ENCODE measurements at places on chromosomes 16 and 17.

- no peak for DNase-seq
These were observed 2.2 kb upstream of the NTN3 start for GRCh38 chr16:2468725-2469398.

DNA sequence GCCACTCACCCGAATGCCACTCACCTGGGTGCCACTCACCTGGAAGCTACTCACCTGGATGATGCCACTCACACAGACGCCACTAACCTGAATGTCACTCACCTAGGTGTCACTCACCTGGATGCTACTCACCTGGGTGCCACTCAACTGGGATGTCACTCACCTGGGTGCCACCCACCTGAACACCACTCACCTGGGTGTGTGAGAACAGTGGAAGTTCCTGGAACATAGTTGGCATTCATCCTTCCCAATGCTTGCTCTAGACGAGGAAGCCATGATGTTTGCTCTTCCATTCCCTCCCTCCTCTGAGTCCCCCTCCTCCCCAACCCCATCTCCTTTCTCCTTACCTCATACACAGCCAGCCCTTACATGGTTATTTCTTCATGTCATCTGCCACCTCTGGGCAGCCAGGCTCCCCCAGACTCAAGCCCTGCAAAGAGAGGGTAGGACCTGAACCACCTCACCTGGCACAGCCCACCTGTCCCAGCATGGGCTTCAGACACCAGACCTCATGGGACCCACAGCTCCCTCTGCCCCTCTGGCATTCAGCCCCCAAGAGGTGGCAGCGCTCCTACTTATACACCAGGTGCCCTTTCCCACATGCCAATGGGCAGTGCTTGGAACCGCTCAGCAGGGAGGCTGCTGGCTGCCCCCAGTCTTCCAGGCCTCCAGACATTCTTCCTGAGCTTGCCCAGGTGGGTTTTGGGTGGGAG lies 171.8 kb upstream of the FOXF1 start:
- DNase-seq: no peak

- no peak for DNase-seq
These were observed 359.1 kb upstream of the XYLT1 start for GRCh38 chr16:17829811-17830210.

DNA sequence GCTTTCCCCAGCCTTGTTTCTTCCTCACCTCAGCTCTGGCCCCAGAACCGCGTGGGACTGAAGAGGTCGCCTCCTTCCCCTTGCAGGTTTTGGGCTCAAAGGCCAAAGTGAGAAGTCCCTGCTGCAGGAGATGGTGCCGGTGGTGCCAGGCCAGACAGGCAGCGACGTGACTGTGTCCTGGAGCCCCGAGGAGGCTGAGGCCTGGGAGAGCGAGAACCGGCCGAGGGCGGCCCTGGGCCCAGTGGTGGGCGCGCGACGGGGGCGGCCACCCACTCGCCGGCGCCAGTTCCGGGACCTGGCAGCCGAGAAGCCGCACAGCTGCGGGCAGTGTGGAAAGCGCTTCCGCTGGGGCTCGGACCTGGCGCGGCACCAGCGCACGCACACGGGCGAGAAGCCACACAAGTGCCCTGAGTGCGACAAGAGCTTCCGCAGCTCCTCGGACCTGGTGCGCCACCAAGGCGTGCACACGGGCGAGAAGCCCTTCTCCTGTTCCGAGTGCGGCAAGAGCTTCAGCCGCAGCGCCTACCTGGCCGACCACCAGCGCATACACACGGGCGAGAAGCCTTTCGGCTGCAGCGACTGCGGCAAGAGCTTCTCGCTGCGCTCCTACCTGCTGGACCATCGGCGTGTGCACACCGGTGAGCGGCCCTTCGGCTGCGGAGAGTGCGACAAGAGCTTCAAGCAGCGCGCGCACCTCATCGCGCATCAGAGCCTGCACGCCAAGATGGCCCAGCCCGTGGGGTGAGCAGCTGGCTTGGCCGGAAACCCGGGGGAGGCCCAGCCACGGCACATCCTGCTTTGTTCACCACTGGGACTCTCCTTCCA lies 6.0 kb downstream of the ZNF213 start:
- DNase-seq: no peak

- DNase-seq: no peak
These were observed 3.9 kb upstream of the LUC7L3 start for GRCh38 chr17:50715471-50715870.

DNA sequence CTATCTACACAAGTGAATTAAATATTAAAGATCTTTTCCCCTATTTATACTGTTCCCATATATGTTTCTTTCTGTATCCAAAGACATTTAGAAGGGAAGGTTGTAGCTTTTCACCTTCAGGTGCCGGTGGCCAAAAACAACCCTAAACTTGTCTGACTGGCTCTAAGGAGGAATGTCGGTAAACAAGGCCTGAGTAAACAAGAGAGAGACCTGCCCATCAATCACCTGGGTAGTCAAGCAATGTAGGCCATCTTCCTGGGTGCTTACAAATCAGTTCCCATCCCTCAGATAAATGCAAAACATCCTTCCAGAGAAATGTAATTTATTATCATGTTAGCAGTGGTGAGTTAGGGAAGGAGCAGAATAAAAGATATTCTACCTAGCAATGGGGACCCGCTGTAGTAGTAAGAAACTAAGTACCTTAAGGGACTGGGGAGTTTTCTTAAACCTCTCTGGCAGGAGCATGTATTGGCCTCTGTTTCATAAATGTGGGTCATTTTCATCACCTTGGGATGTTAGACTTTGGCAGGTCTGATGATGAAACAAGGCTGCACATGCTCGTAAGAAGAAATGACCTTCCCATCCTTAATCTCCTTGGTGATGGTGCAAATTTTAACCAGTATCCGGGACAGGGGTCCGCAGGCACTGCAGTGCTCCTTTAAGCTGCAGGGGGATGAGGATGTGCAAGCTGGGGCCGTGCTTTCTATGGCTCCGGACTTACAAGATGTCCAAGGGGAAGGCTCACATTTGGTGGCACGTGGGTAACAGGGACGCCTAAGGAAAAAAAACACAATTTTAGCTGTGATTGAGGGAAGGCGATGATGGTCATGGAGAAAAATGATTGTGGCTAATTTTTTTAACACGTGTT lies 8.4 kb downstream of the KRT39 start:
- no peak for DNase-seq

DNA sequence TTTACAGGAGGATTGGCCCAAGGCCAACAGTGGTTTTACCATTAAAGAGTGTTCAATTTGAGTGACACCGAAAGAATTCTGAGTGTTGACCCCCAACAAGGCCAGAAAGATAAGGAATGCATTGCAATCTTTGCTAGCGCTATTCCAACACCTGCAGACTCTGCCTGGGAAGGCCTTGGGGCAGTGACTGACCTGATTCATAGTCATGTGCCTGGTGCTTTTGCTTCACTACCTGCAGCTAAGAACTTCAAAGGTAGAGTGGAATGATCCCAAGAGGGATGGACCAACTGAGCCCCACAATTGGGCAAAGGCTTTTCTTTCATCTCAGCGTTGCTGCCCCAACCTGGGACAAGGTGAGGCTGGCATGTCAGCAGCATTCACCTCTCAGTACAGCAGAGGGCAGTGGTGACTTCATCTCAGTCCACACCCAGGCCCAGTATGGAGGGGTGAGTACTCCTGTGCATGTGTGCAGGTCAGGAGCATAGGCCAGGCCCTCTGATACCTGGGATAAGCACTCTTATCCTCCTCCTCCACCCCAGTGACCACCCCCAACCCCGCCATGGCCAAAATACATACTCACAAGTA lies 149.6 kb upstream of the GNAO1 start:
- DNase-seq: peak; percentile 42

DNA sequence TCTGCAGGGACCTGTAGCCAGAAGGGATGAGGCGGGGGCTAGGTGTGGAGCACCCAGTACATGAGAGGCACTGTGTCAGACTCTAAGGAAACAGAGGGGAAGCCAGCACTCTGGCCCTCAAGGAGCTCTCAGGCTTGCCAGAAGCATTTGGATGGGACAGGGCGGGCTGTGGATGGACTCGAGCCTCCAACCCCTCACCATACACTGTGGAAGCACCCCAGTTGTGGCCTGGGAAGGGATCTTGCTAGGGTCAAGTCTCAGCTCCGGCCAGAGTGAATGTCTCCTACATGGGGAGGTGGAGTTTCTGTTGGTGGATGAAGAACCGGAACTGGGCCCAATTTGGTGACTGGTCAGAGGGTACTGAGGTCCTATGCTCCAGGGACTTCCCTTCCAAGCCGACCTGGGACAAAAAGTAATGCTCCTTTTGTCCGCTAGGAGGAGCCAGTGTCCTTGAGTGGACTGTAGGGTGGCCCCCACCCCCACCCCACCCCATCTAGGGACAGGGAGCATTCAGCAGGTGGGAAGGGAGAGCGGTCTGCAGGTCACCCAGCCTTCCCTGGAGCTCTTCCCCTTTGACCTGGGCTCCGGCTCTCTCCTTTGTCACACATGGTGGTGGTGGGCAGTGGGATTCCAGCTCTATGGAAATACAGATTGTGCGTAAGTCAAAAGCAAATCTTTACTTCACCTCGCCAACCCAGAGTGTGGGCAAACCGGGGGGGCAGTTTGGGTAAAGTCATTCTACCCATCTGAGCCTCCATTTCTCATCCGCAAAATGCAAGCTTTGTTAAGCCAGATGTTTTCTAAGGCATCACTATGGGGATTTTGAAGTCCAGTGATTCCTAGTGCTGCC lies 20.4 kb upstream of the PHB1 start:
- peak; percentile 64 for DNase-seq

DNA sequence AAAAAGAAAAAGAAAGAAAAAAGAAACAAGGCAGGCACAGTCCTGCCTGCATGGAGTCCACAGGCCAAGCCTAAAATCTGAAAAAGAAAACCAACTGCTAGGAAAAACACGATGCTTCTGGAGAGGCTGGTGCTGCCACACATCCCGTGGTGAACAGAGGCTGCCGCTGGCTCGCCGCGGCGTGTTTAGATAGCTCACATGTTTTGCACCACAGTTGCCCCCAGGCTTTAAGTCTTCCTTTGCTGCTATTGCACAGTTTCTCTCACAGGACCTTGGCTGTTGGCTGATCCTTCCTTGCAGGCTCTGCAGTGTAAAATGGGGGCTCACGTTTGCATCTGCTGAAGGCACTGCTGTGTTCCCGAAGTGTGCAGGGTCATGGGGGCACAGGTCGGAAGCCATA lies 8.6 kb downstream of the SLC6A4 start:
- DNase-seq: no peak

DNA sequence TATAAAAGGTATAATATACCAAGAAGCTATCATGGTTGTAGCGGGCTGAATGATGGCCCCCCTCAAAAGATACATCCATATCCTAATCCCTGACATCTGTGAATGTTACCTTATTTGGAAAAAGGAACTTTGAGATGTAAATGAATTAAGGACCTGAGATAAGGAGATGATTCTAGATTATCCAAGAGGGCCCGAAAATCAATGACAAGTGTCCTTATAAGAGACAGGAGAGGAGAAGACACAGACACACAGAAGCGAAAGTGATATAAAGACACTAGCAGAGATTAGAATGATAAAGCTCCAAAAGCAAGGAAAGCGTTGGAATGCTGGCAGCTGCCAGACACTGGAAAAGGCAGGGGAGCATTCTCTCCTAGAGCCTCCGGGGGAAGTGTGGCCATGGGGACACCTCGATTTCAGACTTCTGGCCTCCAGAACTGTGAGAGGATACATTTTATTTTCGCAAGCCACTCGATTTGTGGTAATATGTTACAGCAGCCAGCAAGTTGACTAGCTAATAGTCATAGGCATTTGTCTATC lies 12.5 kb upstream of the GP1BA start:
- no peak for DNase-seq

- peak; percentile 77 for DNase-seq
These were observed 7.5 kb downstream of the NFE2L1 start for GRCh38 chr17:48055531-48056245.

GRCh38 chr17:57067781-57068180 lies 17.3 kb upstream of the AKAP1 start:
- DNase-seq: no peak

DNA sequence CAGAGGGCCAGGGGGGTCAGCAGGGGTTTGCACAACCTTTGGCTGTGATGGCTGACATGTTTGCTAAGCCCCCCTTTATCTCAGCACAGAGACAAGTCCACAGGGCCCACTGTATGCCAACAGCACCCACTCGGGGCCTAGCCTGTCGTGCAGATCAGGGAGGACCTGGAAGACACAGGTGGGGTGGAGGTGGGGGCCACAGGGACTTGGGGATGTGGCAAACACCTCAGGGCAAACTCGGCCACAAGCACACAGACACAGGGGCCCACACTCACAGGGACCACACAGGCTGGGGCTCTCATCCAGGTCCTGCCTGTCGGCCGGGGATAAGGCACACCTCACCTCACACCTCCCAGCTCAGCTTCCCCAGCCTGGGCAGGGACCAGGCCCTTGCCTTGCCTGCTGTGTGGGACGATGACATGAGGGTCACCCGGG lies 87.9 kb downstream of the C16orf78 start:
- DNase-seq: no peak

GRCh38 chr17:48545539-48545938 lies 630 bp upstream of the HOXB2 start:
- DNase-seq: no peak

- no peak for DNase-seq
These were observed 217.6 kb upstream of the CPHXL start for GRCh38 chr16:75943705-75944514.

DNA sequence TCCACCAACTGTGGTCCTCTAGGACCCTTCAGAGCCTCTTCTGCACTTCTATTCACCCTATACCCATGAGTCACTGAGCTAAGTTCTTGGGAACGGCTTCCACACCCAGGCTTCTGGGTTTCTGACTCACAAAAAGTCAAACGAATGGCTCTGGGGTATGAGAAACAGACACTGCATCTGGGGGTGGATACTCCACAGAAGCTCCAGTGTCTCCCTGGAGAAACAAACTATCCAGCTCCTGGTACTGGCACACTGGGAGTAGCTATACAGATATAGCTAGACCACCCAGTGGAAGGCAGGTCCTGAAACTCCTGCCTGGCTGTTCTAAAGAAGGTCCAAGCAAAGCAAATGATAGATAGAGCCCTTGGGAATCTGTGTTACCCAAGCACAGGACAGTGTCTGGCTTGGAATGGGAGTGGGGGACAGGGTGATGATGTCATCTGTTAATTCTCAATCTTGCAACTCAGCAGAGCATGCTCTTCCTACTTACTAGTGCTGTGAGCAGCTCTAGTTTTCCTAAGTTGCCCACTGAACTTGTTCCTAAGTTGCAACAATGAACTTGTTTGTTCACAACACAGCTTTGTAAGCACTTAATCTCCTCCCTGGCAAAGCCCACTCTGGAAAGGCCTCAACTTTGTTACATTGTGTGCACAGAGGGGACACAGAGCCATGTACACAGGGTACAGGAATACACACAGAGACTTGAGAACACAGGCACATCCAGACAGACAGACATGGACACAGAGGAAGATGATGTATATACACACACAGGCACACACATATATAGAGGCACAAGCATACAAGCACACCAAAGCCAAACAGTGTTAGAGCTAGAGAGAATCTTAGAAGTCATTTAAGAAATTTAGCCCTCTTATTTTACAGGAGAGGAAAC lies 6.7 kb downstream of the MMP28 start:
- DNase-seq: no peak

- DNase-seq: no peak
These were observed 36.0 kb upstream of the HLF start for GRCh38 chr17:55228683-55229192.

GRCh38 chr16:70638814-70639792 lies 7.3 kb upstream of the IL34 start:
- DNase-seq: no peak

GRCh38 chr17:72423286-72423589 lies 302.4 kb downstream of the SOX9 start:
- DNase-seq: no peak
